ENCODE measurements at places on chromosomes 3 and 15. TPM values are rescaled to one million over a fixed set of nuclear protein-coding genes. Genes with fewer than 3 reads are reported as not detected.

ASB7 gene
- total RNA-seq = 10.4 TPM

LMAN1L gene
- total RNA-seq = not detected

GOLGA8J gene
- not detected for total RNA-seq

TF gene
- total RNA-seq = 0.60 TPM

CAND2 gene
- total RNA-seq = 0.54 TPM

LRRC58 gene
- 13.1 TPM for total RNA-seq

SLC9C1 gene
- not detected for total RNA-seq

GOLGA6L4 gene
- total RNA-seq = 1.7 TPM

MCF2L2 gene
- total RNA-seq = 0.75 TPM

ADAMTS7 gene
- 6.2 TPM for total RNA-seq
